ENCODE measurements at places on chromosomes 3 and 15.

GRCh38 chr3:36124118-36124796, 256.0 kb upstream of the STAC start:
- no peak for DNase-seq

- DNase-seq = no peak
These were observed 1.4 kb upstream of the IGDCC4 start for GRCh38 chr15:65423976-65424679.

DNA sequence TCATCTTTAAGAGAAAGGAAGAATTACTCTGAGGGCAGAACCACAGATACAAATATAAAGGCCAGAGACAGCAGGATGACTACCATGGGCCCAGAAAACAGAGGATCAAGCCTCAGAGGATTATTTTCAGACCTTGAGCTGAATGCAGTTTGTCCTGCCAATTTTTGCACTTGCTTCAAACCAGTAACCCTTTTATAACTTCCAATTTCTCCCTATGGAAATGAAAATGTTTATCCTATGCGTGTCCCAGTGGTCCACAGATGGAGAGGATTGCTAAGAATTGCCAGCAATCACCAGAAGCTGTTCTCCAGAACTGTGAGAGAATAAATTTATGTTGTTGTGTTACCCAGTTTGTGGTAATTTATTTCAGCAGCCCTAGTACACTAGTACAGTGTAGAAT, 26.4 kb upstream of the MME start:
- DNase-seq = no peak

DNA sequence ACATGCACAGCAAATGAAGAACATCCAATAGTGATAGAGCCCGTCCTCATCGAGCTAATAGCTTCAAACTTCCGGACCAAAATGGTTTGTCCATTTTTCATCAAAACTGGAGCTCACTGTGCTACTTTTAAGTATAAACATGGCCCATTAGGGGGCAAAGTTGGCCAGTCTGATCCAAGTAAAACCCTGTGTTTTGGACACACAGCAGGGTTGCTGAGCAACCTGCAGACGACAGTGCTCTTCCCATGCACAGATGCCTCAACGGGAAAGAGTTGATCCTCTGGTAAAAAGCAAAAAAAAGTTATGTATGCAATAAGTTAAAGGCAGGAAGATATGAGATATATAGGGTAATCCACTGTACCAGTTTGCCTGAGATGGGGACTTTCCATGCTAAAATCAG, 244.0 kb upstream of the THBS1 start:
- no peak for DNase-seq

GRCh38 chr3:194325424-194326153, 25.5 kb downstream of the CPN2 start:
- DNase-seq = no peak

GRCh38 chr15:65338366-65338765, 33.9 kb downstream of the RNU5B-1 start:
- no peak for DNase-seq

DNA sequence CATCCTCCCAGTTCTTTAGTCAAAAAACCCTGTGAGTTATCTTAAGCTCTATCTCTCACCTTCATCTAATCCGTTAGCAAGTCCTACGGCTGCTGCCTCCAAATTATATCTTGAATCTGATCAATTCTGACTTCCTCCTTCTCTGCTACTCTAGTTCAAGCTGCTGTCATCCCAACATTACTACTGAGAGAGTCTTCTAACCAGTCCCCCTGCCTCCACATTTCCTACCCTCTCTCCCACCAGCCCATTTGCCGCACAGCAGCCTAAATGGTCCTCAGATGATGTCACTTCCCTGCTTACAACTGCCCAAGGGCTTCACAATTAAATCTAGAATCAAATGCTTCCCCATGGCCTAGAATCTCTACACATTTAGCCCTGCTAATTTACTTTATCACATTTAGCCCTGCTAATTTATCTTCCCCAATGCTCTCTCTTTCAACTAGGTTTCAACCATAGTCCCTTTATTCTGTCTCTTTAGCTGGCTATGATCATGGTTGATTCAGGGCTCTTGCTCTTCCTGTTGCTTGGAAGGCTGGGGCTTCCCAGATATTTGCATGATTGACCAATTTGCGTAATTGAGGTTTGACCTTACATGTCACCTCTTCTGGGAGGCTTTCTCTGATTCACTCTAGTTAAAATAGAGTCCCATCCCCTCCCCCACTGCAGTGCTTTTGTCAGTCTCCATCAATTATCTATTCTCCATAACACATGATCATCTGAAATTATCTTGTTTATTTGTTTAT, 11.0 kb upstream of the ARL14 start:
- no peak for DNase-seq

DNA sequence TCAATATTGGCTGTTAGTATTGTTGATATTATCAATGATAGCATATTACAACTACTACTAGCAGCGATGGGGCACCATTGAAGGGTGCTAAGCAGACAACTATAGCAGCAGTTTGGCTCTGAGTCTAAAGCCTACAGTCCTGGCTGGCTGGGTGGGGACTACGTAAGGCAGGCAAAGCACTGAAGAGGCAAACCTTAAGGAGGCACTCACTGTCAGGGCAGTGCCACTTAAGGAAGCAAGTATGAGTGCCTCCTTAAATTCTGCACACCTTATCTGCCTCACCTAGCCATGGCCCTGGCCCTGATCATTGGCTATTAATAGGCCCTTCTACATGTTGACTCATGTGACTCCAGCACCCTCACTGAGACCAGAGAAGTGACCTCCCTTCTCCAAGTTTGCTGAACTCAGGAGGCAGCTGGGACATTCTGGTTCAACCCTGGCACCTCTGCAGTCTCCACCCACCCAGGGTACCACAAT, 20.6 kb downstream of the CDCP1 start:
- DNase-seq = no peak

DNA sequence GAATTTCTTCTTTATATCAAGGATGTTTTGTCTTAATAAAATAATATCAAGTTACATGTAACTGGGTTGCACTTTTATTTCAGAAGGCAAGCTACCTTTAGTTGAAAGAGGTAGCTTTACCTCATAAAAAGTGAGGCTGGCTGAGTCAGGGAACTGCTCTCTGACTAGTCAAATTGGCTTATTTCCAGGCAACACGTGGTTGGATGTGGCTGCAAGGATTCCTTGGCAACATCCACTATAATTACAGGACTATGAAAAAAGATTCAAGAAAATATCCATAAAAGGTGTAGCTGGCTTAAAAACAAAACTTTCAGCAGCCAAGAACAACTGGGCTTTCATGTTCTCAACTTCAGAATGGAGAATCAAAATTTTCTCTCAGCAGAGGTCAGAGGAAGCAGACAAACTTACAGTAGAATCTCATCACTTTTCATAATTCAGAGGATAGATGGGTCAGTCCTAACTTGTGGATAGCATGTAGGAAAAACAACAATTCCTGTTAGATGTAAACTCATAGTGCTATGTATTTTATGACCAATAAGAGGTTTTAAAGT, 779.1 kb downstream of the MECOM start:
- DNase-seq = no peak

GRCh38 chr3:71189480-71189879, 394.0 kb downstream of the FOXP1 start:
- DNase-seq = no peak

GRCh38 chr3:159253860-159254259, 452.0 kb downstream of the MFSD1 start:
- DNase-seq = no peak

DNA sequence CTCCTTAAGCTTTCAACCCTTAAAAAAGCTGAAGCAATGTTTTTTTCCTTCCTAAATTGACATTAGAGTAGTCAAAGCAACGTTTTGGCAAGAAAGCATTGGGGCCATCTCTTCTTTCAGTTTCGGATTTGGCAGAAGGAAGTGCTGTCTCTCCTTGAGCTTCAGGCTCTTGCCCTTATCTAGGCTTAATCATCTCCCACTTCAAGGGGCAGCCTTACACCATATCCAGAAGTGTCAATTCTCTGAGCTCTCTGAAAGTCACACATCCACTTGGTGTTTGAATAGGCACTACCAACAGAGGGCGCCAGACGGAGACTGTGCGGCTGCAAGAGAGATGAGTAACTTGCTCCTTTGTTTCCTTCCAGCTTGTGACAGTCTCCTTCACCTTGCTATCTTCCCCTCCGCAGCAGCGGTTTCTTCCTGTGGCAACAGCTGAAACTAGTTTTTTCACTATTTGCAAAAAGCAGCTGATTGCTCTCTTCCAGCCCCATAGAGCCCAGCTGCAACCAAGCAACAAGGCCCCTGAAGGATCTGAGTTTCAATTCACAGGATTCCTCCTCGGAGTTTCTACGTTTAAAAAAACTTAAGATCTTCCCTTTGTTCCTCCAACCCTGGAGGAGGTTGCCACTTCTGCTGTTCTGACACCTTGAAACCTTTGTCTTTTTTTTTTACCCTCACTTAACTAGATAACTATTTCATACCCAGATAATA, 147.0 kb upstream of the SLCO3A1 start:
- peak; percentile 57 for DNase-seq

- no peak for DNase-seq
These were observed 169.7 kb upstream of the NR2F2 start for GRCh38 chr15:96160800-96161199.

GRCh38 chr3:176967522-176967921, 229.8 kb downstream of the TBL1XR1 start:
- no peak for DNase-seq

GRCh38 chr3:11510356-11510755, 133.4 kb downstream of the VGLL4 start:
- no peak for DNase-seq

DNA sequence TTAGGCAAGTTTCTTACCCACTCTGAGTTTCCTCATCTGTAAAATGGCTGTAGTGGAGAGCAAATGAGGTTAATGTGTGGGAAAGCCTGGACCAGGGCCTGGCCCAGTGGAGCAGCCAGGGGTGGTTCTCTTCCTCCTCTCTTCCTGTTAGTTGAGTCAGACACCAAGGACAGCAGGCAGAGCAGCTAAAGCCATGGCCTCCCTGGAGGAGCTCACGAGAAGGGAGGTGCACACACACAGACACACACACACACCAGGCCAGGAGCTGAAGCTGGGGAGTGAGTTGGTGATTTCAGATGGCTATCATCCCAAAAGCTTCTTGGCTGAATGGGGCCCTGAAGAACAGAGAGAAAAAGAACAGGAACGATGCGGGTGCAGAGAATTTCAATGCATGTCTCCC, 33.2 kb upstream of the TSPAN3 start:
- no peak for DNase-seq

- no peak for DNase-seq
These were observed 83.5 kb downstream of the SSR3 start for GRCh38 chr3:156471431-156471830.

- no peak for DNase-seq
These were observed 115.0 kb upstream of the LRIG1 start for GRCh38 chr3:66615643-66616301.

DNA sequence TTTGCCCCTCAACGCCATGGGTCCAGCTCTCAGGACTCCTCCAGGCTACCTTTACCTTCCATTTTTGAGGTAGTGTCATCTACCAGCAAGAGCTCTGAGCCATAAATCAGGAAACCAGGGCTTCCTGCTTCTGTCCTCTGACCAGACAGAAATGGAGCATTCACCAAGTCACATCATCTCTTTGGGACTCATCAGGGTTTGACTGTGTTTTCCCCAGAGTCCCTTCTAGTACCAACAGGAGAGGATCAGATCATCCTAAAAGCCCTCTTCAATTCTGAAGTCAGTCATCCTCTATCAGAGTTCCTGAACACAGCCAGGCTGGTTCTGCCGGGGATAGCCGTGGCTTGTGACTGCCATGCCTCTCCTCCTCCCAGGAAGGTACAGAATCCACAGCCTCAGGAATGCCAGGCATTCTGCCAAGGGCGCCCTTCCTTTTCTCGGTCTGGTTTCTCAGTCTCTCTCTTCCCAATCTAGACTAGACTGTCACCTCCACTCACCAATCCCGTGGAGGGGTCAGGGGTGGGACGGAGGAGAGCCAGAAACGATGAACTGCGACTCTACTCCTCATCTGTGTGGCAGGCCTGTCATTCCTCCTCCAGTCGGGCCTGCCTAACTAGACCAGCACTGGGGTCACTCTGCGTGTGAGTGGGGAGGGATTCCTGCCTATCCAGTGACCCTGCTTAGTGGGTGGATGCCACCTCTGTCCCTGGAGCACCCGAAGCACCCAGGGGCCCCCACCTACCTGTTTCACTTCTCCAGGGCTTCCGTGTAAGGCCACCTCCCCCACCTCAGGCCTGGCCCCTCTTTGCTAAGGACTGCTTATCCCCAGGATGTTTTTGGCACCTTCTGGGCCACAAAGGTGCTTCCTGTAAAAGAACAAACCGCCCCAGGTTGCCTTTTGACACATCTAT, 30.9 kb downstream of the CCNL1 start:
- DNase-seq = no peak

GRCh38 chr3:76352511-76353284, 567.3 kb upstream of the ZNF717 start:
- no peak for DNase-seq

- no peak for DNase-seq
These were observed 356.2 kb downstream of the CGGBP1 start for GRCh38 chr3:87702600-87702999.

DNA sequence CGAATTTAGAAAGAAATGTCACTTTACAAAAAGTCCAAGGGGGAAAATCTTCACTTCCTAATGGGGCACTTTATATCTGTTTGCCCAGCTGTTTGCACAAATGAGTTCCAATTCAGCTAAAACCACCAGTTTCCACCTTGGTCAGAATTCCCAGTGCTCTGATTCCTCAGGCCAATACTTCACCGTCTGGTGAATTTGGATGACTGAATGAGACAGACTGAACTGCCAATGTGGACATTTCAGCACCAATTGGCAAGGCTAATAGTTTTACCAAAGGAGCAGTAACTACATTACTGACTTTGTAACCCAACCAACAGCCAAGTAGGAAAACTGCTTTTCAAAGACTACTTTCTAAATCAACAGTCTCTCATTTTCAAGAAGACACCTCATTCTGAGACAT, 51.8 kb downstream of the ABI3BP start:
- DNase-seq = no peak

- no peak for DNase-seq
These were observed 7.1 kb downstream of the RAD51 start for GRCh38 chr15:40702077-40702476.

- no peak for DNase-seq
These were observed 79.3 kb downstream of the ADAMTSL3 start for GRCh38 chr15:83733206-83733605.

GRCh38 chr3:196096382-196096953, 14.6 kb upstream of the TFRC start:
- DNase-seq = no peak

DNA sequence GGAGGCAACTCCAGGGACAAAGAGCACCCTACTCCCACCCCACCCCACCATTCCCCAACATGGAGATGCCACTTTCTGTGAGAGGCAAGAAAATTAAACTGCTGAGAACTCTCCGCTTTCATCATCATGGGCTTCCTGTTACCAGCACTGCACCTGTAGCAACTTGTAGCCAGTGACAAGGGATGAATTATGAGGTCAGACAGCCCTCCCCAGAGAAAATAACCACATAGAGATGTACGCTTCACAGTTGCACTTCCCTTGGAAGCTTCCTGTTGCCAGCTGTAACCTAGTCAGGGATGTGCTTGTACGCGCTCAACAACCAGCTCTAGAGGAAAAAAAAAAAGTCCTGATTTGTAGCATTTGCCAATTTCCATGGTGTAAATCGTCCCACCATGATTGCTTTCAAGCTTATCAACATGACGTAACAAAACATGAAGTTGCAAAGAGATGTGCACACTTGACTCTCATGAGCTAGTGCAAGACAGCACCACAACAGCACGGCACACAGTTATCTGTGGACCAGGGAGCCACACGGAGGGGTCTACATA, 145.4 kb downstream of the RAB11A start:
- no peak for DNase-seq

Data from activated T-helper 1 cell treated with anti-CD3 and anti-CD28 coated beads, Interleukin-2, amount 50 U/mL, for 16 hours (primary cell).